A549 treated with CORT108297 at 1 μM for 4 hours (cell line): ENCODE measurements at places on chromosomes 3 and 15. TPM values are rescaled to one million over a fixed set of nuclear protein-coding genes. Genes with fewer than 3 reads are reported as not detected.

The ZNF660 gene
- total RNA-seq = not detected in 5 replicates

The CGNL1 gene
- total RNA-seq = 1.1 to 1.4 TPM (median 1.3 TPM) in 5 replicates

The HIGD2B gene
- not detected in 5 replicates for total RNA-seq

The PRR20G gene
- 0.13 to 0.19 TPM (median 0.17 TPM) in 3 of 5 replicates, not detected in the others for total RNA-seq

The REC114 gene
- total RNA-seq = 0.17 TPM in 1 of 5 replicates, not detected in the others

The DHX36 gene
- total RNA-seq = 52.5 to 73.8 TPM (median 57.3 TPM) in 5 replicates

The CPNE4 gene
- 4.0 to 7.1 TPM (median 5.9 TPM) in 5 replicates for total RNA-seq
